Sigmoid colon (tissue), 7 donors: ENCODE measurements at places on chromosomes 6 and 20. TPM values are rescaled to one million over a fixed set of nuclear protein-coding genes. Genes with fewer than 3 reads are reported as not detected.

DNA sequence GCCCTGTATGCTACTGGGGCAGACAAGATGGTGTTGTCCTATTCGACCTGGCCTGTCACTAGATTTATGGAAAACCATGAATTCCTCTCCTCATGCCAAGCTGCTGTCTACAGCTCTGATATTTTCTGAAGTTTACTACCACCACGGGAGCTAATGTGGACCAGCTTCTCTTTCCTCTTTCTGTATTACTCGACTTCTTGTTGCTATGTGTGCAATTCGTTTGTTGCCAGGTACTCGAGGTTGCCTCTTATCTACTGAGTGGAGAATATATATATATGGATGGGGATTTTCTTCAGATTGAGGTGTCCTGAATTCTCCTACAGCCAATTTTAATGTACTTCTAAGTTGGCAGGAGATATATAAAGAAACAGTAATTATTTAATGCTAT is 34.7 kb downstream of the MAN1A1 start:
- no peaks in the 10 kb centered on the region for H3K36me3 ChIP-seq
- H3K27me3 ChIP-seq, result no peaks in the 10 kb centered on the region
- H3K27ac ChIP-seq, result no peak overlapping the region
- DNase-seq, result no peak
- H3K4me1 ChIP-seq, result no peaks in the 10 kb centered on the region

DNA sequence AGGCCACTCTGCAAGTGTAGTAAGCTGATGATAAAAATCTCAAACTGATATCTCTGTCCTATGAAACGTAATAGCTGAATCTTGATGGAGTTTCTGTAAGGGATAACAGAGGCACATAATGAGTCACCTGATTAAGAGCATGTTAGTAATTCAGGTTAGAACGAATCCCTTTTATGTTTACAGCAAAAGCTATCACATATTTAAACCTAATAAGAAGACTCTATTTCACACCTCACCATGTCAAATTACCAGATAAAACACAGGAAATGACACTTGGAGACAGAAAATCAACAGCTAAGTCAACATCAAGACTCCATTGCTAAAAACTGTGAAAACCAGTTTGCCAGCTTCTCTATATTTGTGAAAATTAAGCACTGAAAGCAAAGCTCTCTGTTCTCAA is 11.8 kb downstream of the CST7 start:
- DNase-seq, result no peak
- no peak overlapping the region for H3K27ac ChIP-seq
- peaks cover 59% of the 10 kb centered on the region for H3K36me3 ChIP-seq
- H3K4me1 ChIP-seq, result no peaks in the 10 kb centered on the region

GRCh38 chr6:40308533-40309306 is 278.4 kb downstream of the LRFN2 start:
- H3K27ac ChIP-seq, result no peak overlapping the region
- no peak overlapping the region for H3K4me3 ChIP-seq

The TMEM170B gene
- 11.0 TPM for total RNA-seq

The FOXQ1 gene
- not detected for total RNA-seq

The CRIP3 gene
- not detected for total RNA-seq

The KHDC1L gene
- total RNA-seq, result not detected
